ENCODE measurements at places on chromosomes 4 and X.
A peak's percentile ranks its signal among the peaks of the same experiment; 100 is the strongest.

DNA sequence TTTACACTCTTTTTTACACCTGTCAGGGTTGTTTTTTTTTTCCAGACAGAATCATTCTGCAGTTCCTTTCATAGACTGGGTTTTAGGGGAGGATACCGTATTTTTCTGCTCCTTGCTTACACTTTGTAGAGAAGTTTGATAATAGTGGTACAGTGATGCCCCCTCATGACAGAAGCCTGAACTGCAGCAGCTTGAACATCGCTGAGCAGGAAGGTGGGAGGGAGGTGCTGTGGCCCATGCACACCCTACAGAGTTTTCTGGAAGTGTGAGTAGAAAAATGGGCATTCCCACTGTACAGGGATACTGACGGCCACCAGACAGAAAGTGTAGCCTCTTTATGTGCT lies 54.5 kb downstream of the RAB40A start:
- DNase-seq: peak; percentile 47

- DNase-seq: no peak
Observed at GRCh38 chr4:7519638-7520376, 85.1 kb upstream of the PSAPL1 start.

DNA sequence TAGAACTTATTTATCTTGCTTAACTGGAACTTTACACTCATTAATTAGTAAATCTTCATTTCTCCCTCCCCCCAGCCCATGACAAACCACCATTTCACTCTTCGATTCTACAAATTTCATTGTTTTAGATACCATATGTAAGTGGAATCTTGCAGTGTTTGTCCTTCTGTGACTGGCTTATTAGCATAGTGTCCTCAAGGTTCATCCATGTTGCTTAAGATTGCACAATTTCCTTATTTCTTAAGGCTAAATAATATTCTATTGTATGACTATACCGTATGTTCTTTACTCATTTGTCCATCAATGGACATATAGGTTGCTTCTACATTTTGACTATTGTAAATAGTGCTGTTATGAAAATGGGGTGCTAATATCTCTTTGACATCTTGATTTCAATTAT lies 24.5 kb upstream of the RNF212 start:
- DNase-seq: no peak

DNA sequence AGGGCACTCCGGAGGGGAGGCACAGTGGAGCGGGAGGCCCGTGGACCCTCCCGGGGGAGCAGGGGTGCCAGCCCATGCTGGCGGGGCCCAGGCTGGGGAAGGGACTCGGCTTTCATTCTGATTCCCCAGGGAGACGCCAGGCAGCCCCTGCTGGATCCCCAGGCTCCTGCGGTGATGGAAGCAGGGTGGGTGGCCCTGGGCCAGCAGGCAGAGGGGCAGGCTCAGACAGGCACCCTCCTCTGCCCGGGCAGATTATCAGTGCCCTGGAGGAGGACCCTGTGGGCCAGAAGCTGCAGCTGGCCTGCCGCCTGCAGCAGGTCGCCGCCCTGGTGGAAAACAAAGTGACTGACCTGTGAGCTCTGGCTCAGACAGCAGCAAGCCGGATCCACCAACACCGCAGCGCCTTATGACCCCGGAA lies 2.1 kb upstream of the SRPK3 start:
- no peak for DNase-seq

- DNase-seq: no peak
Observed at GRCh38 chrX:150253959-150254620, 109.0 kb upstream of the MAMLD1 start.

GRCh38 chrX:148229801-148230303 lies 248.7 kb downstream of the FMR1NB start:
- DNase-seq: no peak
